ENCODE measurements at places on chromosomes 4 and X.

DNA sequence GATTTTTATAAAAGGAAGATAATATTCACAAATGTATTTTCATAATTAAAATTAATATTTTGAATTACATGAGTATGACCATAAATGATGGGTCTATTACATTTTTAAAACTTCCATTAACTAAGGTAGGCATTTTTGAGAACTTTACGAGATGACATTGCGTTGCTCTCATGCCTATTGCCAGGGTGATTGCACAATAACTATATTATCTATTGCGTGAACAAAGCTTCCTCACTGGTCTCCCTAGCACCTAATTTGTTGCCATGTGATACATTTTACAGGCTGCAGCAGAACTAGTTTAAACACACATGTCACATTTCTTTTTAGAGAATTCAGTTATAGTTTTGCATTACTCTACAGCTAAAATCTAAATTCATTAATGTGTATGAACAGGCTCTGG lies 289.7 kb upstream of the GRID2 start:
- no peak for DNase-seq

DNA sequence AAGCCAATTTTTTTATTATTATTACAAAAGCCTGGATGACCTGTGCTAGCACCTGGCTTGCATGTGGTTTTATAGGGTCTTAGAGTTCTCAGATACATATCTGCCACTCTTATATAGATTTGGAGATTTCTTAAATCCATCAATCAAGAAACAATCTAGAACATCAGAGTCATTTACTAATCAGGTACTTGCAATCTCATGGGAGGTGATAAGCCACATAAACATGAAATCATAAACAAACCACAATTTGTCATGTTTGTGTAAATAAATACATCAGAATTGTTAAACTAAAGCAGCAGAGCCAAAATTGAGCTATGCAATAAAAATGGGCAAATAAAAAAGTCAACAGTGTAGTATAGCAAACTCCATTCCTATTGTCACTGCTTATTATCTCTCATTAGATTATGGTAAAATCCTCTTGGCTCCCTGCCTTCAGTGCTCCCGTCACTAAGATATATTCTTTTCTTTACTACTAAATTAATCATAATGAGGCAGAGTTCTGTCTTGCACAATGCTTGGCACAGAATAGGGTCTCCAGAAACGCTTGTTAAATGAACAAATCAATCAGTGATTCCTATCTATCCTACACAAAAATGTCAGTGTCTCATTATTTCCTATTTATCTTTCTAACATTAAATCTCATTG lies 108.7 kb upstream of the TTC29 start:
- DNase-seq = no peak

DNA sequence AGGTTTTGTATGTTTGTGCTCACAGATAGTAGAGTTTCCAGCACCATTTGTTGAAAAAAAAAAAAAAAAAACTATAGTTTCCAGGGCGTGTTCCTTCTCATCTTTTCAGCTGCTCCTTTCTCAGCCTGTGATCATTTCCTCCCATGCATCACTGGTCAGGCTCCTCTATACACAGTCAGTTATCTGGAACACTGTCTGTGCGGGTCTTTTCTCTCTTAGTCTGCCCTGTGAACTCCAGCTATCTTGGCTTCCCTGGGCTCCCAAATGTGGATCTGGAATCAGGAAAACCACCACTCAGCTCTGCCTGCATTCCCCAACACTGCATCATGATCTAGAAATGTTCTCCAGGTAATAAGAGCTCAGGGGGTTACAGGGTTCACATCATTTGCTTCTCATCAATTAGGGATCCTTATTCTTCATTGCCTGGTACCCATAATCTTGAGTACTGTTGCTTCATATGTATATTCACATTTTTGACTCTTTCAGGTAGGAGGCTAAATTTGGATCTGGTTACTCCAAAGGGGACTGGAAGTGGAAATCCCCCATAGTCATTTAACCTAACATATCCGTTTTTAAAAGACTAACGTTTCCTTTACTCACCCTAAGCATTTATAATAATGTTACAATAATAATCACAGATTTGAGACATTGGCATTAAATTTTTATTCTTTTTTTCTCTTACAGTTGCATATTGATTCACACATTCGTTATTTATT lies 221.8 kb upstream of the KLF3 start:
- no peak for DNase-seq

GRCh38 chrX:20363275-20363674 lies 96.6 kb upstream of the RPS6KA3 start:
- no peak for DNase-seq

DNA sequence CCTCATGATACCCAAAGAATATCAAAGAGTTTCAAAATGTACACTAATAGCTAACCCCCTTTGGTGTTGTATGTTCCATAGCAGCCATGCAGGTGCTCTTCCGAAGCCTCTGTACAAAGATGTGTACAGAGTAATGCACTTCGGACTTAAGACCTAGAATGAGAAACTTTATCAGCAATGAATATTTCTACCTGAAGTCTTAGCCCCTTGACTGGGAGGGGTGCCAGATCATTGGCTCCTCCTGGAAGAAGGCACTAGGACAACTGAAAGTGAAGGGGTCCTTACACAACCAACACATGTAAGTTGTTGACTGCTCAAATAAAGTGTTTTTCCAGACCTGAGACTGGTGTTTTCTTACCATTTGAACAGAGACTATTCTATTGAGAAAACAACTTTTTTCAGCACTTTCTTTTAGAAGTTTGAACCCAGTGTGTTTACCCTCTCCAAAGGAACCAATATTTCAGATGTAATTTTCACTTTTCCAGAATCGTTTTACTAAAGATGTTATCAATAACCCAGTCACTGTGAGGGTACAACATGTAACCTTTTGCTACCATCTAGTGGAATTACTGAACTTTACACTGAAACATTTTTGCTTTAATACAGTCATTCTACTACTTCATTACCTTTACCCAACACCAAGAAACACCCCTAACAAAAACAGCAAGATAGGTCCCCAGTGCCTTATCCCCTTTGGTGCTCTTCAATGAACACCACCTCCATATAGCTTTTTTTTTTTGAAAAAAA lies 33.3 kb upstream of the PRDX4 start:
- DNase-seq = no peak

GRCh38 chr4:155822572-155822971 lies 43.5 kb downstream of the ASIC5 start:
- no peak for DNase-seq

GRCh38 chr4:26766141-26766540 lies 94.5 kb upstream of the STIM2 start:
- DNase-seq = no peak

- DNase-seq = no peak
These were observed 161.8 kb downstream of the NAA11 start for GRCh38 chr4:79163981-79164490.

- DNase-seq = no peak
These were observed 190.2 kb downstream of the ANTXR2 start for GRCh38 chr4:79882806-79883205.

- DNase-seq = no peak
These were observed 309.2 kb downstream of the BCOR start for GRCh38 chrX:39788521-39788920.

DNA sequence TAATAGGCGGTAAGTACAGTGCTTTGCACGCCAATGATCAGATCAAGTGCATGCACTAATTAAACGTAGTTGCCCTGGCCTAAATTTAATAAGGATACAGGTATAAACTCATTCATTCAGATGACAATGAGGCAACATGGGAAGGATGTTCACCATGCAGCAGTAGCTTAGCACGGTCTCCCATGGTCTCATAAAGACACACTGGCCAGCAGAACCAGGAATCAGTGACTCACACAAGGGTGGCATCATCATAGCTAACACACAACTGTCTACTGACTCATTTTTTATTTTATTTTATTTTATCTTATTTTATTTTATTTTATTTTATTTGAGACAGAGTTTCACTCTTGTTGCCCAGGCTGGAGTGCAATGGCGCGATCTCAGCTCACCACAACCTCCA lies 42.7 kb downstream of the TMEM156 start:
- no peak for DNase-seq

Data from activated naive CD4-positive, alpha-beta T cell treated with Interleukin-2 at 50 U/mL for 16 hours (primary cell).